Endothelial cell (in vitro differentiated cells): ENCODE measurements at places on chromosomes 12 and 14. TPM values are rescaled to one million over a fixed set of nuclear protein-coding genes. Genes with fewer than 3 reads are reported as not detected.

Gene CREBL2
- 26.9 TPM for total RNA-seq

Gene TAS2R46
- 0.82 TPM for total RNA-seq

Gene BAZ1A
- total RNA-seq = 27.2 TPM

DNA sequence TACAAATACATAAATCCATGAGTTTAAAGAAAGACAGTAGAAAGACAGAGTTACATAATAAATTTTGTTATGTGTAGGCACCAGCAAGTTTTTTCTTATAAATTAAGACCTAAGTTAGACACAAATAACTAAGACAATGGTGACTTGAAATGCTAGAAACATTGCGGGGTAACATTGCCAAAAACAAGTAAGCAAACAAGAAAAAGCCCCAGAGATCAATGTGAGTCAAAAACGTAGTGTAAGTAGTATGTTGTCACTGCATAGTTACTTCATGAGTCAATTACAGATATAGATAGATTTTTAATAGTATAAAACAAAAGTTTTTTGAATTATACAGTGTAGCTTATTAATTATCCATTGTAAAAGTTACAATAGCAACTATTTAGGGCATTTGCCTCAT, 83.4 kb downstream of the CNTN1 start:
- DNase-seq = no peak

- DNase-seq = no peak
These were observed 9.5 kb upstream of the SAV1 start for GRCh38 chr14:50677527-50678063.

DNA sequence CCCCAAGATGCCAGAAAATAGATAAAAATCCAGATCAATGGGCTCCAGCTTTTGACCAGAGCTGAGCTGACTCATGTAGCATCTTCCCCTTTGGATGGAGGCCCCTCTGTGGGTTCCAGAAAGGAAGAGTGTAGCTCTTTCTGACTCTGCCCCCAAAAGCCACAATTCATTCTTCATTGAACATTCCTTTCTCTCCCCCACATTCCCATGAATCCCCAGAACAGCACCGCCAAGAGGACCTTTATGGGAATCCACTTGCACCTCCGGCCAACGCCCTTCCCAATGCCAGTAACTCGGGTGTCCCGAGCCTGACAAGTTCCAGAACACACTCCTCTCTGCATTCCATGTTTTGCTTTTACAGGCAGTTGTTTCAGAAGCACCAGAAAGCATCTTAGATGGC, 210.6 kb upstream of the DIO3 start:
- DNase-seq = no peak

- DNase-seq = no peak
These were observed 74.2 kb upstream of the RASSF8 start for GRCh38 chr12:25884024-25884919.

GRCh38 chr12:106783515-106783914, 9.0 kb downstream of the RIC8B start:
- no peak for DNase-seq

- DNase-seq = no peak
These were observed 23.9 kb upstream of the C14orf180 start for GRCh38 chr14:104555430-104556255.

DNA sequence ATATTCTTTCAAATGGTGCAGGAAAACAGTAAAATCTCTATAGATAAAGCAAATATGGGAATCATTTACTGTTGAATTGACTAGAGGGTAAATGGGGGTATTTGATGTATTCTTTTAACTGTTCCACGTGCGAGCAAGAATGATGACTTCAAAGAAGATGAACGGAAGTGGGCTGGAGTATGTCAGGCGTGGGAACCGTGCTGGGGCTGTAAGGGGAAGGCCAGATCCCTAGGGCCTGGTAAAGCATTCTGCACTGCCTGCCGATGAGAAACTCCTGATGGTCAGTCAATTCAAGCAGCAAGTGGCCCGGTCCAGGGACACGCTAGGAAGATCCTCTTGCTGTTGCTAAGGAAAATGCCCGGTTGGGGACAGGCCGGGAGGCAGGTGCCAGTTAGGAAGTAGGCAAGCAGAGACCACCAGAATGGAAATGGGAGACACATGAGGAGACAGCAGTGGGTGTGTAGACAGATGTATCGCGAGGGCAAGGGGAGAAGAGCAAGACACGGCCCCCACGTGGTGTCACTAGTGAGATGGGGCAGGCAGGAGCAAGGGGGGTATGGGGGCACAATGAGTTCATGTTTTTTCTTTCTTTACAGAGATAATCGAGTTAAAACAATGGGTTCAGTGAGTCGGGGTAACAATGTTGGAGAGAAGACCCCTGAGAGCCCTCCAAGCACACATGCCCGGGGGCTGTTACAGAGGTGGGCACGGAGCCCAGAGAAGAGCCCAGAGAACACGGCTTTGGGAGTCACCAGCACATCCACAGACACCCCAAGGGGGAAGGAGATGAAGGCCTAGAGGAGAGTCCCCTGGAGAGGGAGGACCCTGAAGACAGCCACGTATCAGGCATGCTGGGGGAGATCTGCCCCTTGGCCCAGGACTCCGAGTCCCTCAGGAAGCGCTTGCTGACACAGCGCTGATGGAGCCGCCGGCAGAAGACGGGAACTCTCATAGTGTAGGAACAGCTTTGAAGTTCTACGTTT, 37.2 kb downstream of the FBXO21 start:
- DNase-seq = no peak

DNA sequence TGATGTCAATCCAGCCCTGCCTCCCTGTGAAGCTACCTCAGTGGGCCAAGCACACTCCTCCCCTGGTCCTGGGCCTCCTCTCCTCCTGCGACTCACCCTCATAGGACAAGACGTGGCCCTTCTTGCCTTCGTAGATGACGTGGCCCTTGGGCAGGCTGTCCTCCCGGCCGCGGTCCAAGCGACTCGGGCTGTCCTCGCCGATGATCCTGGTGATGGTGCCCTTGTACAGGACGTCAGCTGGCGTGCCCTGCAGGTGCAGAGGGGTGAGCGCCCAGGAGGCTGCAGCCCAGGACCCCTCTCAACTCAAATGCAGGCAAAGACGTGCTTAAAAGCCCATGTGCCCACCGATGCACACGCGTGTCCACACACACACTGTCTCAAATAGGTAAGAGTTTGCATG, 55.6 kb downstream of the RFLNA start:
- DNase-seq = no peak

DNA sequence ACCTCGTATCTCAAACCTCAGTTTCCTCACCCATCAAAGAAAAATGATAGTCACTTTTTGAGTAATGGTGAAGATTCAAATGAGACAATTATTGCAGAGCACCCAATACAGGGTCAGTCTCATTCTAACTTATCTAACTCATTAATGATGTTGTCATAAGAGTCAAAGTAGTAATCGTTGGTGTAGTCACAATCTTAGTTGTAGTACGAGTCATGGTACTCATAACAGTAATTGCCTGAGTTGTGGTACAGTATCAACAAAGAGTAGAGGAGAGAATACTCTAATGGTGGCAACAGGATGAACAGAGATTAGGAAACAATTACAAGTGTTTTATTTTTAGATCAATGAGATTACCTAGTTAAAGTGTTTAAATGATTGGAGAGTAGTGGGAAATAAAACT, 93.6 kb upstream of the TMTC2 start:
- DNase-seq = no peak
